Activated T-cell treated with anti-CD3 and anti-CD28 coated beads, Interleukin-2, amount 50 U/mL, for 1 hour (primary cell): ENCODE measurements at places on chromosomes 6 and 20.

- no peak for DNase-seq
Measured at GRCh38 chr20:25272223-25273000, 24.5 kb downstream of the PYGB start.

GRCh38 chr20:1173698-1174097 is 11.1 kb downstream of the TMEM74B start:
- no peak for DNase-seq

DNA sequence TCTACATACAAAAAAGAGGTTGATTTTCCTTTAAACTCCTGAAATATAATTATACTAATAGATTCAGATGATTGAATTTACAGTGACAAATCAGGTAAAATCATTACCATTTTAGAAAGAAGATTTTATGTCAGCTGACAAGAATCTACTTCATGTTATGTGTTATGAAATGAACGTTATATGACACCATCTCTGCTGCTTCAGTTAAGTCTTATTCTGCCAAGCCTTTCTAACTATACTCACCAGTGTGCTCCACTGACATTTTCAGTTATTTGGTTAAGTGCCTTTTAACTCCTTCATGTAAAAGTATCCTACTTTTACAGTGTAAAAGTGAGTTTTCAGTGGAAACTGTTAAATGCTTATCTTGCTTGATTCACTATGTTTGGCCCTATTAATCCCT is 80.4 kb downstream of the RWDD2A start:
- DNase-seq, result no peak

DNA sequence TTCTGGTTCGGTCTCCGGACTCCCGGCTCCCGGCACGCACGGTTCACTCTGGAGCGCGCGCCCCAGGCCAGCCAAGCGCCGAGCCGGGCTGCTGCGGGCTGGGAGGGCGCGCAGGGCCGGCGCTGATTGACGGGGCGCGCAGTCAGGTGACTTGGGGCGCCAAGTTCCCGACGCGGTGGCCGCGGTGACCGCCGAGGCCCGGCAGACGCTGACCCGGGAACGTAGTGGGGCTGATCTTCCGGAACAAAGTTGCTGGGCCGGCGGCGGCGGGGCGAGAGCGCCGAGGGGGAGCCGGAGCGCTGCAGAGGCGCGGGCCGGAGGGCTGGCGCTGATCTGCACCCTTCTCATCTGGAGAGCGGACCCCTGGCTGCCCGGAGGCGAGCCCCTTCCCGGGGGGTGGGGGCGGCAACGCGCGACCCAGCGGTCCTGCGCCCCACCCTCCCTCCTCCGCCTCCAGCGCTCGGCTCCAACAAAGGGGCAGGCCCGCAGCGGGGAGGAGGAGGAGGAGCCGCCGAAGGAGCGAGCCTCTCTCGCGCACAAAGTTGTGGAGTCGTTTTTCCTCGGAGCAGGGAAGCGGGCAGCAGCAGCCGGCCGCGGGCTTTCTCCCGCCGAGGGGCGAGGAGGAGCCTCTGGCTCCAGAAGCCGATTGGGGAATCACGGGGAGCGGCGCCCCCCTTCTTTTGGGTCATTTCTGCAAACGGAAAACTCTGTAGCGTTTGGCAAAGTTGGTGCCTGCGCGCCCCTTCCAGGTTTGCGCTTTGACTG is at the start of gene UTRN:
Gene UTRN (plus strand): TSS at position 553 of the 765 bp plus-strand sequence. CDS start 6,494 bp downstream, outside the sequence.
- peak; percentile 59 for DNase-seq

DNA sequence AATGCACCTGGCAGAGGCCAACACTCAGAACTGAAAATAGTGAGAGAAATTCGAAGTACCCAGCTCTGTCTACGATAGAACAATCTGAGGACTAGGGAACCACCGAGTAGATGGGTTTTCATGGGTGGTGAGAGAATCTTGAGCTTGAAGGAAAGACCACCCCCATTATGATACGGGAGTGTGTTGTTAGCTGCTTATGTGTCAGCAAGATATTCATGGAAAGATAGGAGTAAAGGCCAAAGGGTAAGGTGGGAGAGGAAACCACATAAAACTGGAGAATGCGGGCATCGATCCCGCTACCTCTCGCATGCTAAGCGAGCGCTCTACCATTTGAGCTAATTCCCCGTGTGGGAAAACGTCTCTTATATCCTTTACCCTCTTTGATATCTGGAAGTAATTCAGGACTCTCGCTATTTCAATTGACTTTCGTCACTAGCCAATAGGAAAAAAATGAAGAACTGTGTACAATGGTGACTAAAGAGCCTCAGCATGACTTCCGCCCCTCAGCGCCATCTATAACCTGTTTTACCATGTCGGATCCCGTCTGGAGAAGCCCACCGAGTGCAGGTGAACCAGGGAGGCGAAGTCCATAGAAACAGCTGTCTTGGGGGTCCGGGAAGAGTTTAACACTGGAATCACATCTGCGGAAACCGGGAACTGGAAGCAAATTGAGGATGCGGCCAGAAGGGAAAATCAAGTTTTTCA is 25.0 kb upstream of the ABT1 start:
- peak; percentile 56 for DNase-seq

GRCh38 chr6:99668036-99668705 is 61.5 kb downstream of the PRDM13 start:
- no peak for DNase-seq

- no peak for DNase-seq
Measured at GRCh38 chr20:610130-611046, at the start of gene TCF15. Gene TCF15 (minus strand): TSS chr20:610309. CDS start chr20:610237, 72 bp downstream.

- DNase-seq, result no peak
Measured at GRCh38 chr6:83185096-83185495, 8.0 kb downstream of the PGM3 start.

GRCh38 chr6:108526739-108527174 is 34.0 kb upstream of the FOXO3 start:
- no peak for DNase-seq
